COR-L47 (cell line): ENCODE measurements at places on chromosomes 3 and 15.

DNA sequence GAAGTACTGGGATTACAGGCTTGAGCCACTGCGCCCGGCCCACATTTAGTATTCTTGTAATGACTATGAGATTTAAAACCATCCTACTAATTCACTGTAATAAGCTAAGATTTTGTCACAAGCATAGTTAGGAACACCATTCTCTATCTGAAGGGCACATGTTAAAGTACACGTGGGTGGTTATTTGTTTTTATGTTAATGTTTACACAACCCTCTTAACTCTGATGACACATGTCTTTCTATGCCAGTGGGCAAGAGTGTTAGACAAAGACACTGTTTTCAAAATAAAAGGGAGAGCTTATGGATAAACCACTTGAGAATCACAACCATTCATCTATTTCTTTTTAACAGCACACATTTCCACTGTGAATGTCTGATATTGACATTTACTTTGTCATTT, 537.6 kb upstream of the IL12A start:
- DNase-seq, result peak; percentile 38

DNA sequence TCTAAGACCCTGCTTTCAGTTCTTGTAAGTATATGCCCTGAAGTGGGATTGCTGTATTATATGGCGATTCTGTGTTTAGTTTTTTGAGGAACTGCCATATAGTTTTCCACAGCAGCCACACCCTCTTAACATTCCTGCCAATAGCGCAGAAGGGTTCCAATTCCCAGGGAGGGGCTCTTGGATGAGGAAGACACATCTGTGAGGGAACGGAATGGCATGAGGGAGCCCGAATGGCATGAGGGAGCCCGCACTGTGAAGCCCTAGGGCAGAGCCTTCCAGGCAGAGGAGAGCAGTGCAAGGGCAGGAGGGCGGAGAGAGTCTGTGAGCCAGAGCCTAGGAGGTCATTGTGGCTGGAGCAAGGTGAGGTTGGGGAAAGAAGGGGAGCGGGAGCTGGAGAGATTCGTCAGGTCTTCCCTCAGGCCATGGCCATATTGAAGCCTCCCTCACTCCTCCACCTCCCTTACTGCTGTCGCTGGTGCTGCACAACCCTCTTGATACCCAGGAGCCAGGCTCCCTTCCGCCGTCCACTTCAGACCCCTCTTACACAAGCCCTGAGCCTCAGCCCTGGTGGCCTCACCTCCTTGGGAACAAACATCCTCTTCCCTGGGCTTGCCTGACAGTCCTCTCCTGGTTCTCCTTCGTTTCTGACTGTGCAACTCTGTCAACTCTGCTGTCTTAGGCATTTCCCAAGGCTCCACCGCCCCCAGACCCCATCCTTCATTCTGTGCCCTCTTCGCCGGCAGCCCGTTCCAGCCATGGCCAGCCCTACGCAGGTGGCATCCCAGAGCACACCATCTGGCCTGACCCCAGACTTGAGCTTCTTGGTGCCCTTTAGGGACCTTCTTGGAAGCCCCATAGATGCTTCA, 51.4 kb downstream of the FGD5 start:
- DNase-seq, result no peak

- no peak for DNase-seq
Observed at GRCh38 chr3:126288314-126288713, 68.9 kb downstream of the KLF15 start.

- no peak for DNase-seq
Observed at GRCh38 chr15:88066636-88067330, 189.8 kb downstream of the NTRK3 start.

DNA sequence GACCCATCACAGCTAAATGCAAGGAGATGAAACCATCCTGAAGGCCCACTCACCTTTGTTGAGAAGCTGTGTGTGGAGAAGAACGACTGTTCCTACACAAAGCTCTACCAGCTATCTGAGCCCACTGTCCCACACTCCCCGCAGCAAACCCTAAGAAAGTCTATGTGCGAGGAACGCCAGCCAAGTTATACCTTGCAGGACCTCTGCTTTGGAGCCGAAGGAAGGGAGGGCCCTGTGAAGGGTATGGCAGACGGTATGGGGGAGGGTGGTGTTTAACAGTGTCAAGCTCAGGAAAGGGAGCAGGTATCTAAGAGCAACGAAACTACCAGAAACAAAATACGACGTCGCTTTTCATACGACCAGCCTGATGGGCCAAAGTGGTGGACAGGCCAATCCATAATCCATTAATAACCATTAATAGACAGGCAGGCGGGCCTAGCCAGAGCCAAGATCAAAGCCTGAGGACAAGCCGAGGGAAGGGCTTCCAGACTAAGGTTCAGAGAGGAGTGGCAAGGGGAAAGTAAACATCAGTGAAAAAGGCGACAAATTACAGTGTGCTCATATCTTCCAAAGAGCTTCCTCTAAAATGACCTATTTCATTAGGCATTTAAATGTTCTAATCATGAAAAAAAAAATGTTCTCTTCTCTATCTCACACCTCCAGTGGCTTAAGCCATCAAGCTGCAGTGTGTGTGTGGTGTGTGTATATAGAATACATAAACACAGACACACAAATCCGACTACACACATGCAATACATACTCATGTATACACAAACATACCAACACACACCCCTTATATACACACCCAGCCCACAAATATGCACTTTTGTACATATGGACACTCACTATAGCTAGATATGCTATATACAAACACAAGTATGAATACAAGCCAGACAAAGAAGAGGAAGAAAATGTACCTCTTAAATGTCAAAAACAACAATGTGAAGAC, 43.9 kb downstream of the PTPN23 start:
- no peak for DNase-seq

DNA sequence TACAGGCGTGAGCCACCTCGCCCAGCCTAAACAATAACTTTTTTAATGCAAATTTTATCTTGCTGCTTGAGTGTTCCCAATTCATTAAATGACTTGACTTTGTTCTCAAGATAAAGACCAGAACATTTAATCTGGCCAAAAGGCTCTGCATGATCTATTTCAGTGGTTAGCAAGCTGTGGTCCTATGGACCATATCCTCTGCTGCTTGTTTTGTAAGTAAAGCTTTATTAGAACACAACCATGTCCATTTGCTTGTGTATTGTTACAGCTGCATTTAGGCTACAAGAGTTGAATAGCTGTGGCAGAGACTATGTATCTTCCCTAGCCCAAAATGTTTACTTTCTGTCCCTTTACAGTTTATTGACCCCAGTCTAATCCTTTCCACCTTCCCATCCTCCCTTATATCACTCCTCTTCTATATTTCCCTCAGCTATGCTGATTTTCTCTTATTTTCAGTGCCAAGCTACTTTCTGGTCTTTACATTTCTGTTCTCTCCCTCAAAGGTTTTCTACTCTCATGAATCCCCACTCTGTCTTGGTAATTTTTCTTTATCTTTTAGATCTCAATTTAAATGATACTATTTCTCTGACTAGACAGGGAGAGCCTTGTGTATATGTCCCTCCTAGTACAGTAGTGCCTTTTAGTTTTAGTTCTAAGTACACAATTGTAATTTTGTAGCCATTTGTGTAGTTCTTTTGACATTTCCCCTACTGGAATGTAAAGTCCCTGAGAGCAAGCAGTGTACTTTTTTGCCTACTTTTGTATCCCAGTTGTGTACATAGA, 23.2 kb downstream of the SELENOT start:
- no peak for DNase-seq
